ENCODE measurements at places on chromosomes 3 and 15.

DNA sequence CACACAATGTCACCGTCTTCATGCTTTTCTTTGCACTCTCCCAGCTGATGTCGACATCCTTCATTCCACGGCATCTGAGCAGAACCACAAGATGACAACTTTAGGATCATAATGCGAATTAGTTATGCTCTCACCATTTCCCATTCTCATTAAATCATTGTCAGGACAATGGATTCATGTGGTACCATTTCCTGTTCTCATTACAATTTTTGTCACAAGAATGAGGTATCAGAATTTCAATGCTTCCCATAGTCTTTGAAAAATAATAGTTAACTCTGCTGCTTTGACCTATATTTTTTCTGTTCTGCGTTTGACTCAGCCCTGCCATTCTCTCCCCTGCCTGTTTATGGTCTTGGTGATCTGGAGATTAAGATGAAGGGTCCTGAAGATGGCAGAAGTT lies 175.7 kb upstream of the MDFIC2 start:
- no peak for DNase-seq

DNA sequence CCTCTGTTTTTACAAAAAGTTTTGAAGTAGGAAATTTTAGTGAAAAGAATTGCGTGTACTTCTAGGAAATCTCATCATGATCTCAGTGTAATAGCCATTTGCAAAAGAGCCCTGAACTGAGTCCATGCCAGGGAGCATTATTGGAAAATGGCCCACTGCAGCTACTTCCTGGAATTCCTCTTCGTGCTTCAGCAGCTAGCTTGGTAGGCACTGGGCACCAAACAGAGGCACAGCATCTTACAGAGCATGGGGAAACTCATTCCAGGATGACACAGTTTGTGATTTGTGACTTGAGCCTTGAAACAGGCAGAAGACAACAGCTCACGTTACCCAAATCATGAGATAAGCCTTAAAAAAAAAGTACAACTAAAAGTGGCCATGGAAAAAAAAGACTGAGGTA lies 179.1 kb downstream of the WDR72 start:
- no peak for DNase-seq

DNA sequence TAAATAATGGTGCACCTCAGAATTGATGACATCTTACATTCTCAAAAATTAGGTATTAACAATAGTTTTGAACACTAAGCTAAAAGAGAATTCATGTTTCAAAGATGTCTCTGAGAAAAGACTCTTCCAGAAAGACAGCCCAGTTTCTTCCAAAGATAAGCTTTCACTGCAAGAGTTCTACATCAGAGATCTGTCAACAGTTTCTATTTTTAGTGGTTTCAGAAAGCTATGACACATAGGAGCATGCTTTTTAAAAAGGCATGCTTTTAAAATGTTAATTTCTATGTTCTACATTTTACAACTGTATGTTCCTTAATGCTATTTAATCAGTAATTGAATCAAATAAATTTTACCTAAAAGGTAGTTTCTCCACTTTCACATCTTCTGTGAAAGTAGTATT lies 88.2 kb downstream of the PLOD2 start:
- no peak for DNase-seq

GRCh38 chr3:186477876-186478275 lies 66.3 kb downstream of the CRYGS start:
- DNase-seq, result no peak

- no peak for DNase-seq
These were observed 99.0 kb downstream of the MEGF11 start for GRCh38 chr15:66154581-66154980.

- no peak for DNase-seq
These were observed 108.6 kb upstream of the AADACL2 start for GRCh38 chr3:151625086-151625485.

GRCh38 chr3:64158334-64158733 lies 66.9 kb downstream of the PRICKLE2 start:
- DNase-seq, result no peak

- DNase-seq, result no peak
These were observed 988.4 kb downstream of the TBL1XR1 start for GRCh38 chr3:176208915-176209314.

- DNase-seq, result no peak
These were observed 17.6 kb downstream of the LIMD1 start for GRCh38 chr3:45612138-45612537.

DNA sequence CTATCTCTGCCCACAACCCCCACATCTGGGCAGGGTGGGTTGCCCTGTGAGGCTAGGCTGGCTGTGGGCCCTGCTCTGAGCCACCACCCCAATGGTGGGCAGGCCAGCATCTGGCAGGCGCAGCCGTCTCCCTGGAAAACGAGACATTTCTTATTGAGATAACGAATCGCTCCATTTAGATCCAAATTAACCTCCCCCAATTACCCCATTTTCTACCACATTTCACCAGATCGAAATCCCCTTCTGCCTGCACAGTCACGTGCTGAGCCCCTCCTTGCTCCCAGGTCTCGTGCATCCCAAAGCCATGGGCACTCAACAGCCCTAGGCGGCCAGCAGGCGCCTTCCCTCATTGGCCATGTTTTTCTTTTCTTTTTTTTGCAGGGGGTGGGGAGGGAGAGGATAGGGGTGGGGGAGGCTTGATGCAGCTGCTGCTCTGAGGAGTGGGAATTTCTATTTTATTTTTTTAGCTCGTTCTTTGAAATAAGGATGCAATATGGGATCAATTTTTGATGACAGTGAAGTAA lies 53.0 kb upstream of the TMEM115 start:
- DNase-seq, result no peak

DNA sequence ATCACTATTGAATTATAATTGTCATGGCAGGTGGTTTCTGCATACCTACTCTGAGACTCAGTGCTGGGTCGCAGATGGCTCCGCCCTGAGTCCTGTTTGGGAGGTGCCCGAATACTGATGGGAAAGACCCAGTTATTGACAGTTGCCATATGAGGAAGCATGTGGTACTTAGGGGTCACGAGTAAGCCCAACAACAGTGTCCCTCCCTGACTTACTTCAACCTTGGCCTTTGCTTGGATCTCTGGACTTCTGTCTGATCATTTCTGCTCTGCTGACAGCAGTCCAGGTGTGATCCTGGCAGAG lies 16.8 kb downstream of the MRAS start:
- no peak for DNase-seq

DNA sequence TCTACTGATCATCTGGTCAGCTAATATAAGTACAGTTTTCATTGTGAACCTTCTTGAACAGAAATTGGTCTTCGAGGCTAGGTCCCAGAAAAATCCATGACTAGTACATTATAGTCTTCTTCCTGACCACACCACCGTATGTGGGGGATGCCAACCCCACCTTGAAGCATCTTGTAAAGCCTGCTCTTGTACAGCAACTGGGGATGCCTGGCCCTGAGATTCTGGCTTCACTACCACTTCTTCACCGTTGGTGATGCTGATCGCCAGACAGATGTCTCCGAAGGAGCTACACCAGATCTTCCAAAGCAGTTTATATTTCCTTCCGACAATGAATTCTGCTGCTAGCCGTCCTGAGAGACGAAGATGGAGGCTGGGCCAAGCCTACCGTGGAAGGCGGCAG lies 238.3 kb downstream of the CDIN1 start:
- DNase-seq, result no peak

GRCh38 chr15:66766282-66767230 lies 64.5 kb downstream of the SMAD6 start:
- DNase-seq, result no peak

GRCh38 chr3:170709046-170709445 lies 123.2 kb upstream of the SLC7A14 start:
- no peak for DNase-seq

DNA sequence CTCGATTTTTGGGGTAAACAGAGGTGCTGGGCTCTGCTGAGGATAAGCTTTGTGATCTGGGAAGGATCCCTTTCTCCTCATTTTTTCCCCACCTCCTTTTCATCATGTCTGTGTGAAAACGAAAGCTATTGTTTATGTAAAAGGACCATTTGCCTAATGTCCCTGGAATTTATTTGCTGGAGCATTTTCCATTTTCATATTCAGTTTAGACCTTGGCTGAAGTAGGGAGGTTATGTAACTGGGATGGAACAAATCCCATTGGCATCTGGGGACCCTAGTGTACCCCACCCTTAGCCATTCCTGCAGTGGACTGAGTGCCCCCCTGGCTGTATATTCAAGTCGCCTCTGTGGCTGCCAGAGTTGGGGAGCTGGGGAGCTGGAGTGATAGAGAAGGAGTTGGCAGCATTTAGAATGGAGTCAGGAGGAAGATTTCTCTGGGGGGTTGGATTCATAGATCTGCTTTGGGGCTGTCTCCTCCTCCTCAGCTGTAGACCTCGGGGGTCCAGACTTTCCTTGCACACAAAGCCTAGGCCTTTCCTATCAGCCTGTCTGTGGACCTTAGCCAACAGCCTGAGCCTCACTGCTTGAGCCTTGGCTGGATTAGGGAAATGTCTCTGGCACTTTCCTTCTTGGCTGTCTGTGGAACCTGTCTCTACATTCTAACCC lies 270.4 kb upstream of the CTDSPL start:
- no peak for DNase-seq

DNA sequence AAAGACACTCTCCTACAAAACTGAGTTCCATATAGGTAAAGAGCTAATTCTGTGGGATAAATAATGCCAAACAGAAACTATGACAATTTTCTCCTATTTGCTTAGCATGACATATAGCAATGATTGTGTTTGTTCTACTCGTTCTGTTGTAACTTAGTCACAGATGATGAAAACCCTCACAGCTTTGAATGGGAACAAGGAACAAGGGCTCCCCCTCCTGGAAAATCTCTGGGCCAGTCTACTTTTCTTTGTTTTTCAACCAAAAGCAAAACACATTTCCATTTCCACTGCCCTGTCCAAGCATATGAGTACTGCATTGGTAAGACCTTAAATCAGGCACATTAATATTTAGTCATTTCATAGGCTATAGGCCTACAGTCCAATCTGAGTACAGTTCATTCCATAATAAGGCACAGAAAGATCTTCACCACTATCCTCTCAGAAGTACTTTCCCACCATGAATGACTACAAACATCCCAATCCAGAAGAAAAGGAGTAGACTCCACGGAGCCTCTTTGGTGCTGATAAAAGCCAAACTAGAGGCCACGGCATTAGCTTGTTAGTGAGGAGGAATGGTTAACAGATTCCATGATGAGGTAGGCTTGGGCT lies 67.1 kb downstream of the ATP8B4 start:
- no peak for DNase-seq

DNA sequence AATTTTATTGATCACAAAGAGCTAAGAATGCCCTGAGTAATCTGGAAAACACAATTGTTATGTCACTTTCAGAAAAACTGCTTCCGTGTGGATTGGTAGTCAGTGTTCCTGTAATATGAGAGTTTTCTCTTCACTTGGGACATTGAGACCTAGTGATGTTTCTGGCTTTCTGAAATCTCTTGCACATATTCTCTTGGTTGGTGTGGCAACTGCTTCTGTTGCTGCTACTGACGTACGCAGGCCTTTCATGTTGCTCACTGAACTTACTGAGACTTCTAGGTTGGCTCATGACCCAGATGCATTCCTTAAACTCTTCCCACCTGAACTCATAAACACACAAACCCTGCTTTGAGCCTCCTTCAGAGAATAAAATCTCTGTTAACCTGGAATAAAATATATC lies 175.0 kb upstream of the PFN2 start:
- no peak for DNase-seq

DNA sequence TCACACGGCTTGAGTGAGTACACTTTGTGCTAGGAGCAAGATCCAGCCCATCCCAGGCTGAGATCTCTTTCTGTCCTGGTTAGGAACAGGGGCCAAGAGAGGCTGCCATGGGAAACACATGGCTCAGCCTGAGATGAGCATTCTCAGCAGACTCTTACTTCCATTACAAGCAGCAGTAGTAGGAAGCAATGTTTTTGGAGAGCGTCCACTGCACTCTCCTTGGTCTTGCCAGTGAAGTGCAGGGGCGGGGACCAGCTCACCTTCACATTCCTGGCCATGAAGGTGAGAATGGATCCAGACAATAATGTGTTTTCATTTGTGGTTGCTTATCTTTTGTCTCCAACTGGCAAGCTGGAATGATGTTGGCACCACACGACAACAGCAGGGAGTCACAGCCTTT lies 24.7 kb downstream of the ZNF80 start:
- no peak for DNase-seq

GRCh38 chr3:149489060-149489690 lies 14.7 kb downstream of the TM4SF4 start:
- DNase-seq, result no peak

DNA sequence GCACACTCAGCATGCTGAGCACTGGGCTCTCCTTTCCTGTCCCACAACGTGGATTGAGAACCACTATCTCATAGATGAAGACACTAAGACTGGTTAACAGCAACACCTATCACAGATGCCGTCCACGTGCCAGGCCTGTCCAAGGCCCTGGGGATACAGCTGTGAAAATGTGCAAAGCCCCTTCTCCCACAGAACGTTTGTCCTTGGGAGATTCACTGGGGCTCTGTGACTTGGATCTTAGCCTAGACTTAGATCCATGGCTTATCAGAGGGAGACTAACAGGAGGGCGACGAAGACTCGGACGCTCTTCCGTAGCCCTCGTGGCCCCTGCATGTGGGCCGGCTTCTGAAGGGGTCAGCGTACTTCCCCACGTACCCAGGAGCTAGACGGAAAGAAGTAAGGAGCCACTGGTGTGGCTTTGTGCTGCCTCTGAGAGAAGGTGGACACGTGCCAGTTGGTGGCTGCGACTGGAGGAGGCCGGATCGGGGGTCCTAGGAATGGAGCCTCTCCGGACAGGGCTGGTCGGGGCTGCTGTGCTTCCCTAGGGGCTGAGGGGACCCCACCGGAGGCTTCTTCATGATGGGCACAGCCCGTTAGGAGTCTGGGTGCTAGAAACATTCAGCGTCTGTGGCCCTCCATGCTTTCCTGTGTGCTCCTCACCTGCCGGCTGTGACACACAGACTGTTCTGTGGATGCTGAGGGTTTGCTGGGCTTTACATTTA lies 964 bp downstream of the NRROS start:
- DNase-seq, result peak; percentile 32

- no peak for DNase-seq
These were observed 12.1 kb downstream of the SNAP23 start for GRCh38 chr15:42507514-42507913.

GRCh38 chr3:142152384-142152783 lies 3.0 kb upstream of the TFDP2 start:
- DNase-seq, result no peak

DNA sequence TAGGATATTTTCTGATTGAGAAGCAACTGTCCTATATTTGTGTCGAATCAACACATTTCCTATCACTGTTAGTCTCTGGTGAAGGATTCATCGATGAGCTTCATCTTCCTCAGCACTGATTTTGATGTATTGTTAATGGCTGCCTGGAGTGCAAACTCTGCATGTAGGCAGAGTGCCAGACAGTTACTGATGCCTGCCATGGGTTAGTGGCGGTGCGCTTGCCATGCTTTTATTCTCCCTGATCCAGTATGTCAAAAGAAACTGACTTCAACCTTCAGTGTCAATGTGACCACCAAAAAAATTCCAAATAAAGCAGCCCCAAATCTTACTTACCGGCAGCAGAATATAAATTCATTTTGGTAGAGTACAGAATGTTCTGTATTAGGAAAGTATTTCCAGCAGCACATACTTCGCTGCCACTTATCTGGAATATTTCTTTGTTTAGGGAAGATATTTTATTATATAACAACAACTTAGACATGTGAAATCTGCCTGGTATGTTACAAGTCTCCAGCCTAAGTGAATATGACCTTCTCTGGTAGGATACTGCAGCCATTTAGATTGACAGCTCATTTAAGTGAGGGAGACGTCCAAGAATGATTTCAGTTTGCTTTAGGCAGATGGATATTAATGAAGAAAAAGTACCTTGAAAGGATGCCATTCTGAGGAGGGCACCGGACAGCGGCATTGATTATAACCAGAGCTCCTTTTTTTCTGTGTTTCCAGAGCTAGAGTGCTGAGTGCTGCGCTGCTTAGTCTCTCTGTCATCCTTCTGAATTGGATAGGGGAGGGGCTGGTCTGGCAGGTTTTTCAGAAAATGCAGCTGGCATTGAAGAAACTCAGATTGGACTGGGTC lies 59.9 kb downstream of the ARHGEF26 start:
- DNase-seq, result no peak
